ENCODE measurements at places on chromosomes 4 and X. TPM values are rescaled to one million over a fixed set of nuclear protein-coding genes. Genes with fewer than 3 reads are reported as not detected.

The USO1 gene
- total RNA-seq: 154 TPM

The PLXNA3 gene
- total RNA-seq: 16.3 TPM

The NMU gene
- not detected for total RNA-seq

The HTRA3 gene
- 0.58 TPM for total RNA-seq

The LRIT3 gene
- total RNA-seq: not detected

The ZFX gene
- 38.3 TPM for total RNA-seq

The CXorf51A gene
- total RNA-seq: not detected

The SATL1 gene
- not detected for total RNA-seq

The MXRA5 gene
- total RNA-seq: 7.0 TPM

The EFHC2 gene
- 0.28 TPM for total RNA-seq

The ARHGEF9 gene
- 11.3 TPM for total RNA-seq

The TMEM255A gene
- total RNA-seq: under 0.01 TPM

The RTL3 gene
- total RNA-seq: 0.19 TPM

The RS1 gene
- not detected for total RNA-seq

The SLC39A8 gene
- 22.0 TPM for total RNA-seq

The CT45A5 gene
- total RNA-seq: not detected

The SYP gene
- total RNA-seq: 0.28 TPM

The HTN1 gene
- not detected for total RNA-seq

The APOOL gene
- total RNA-seq: 8.1 TPM

The CCKAR gene
- under 0.01 TPM for total RNA-seq

The NOX1 gene
- not detected for total RNA-seq

The TBC1D8B gene
- total RNA-seq: 17.2 TPM

The FUNDC2 gene
- total RNA-seq: 59.8 TPM

The ELMOD2 gene
- 26.5 TPM for total RNA-seq

The ANXA3 gene
- total RNA-seq: 3.6 TPM

The SLC10A4 gene
- total RNA-seq: 0.28 TPM

The C4orf36 gene
- under 0.01 TPM for total RNA-seq

The IL21 gene
- total RNA-seq: not detected

The NLGN3 gene
- total RNA-seq: under 0.01 TPM

The GPM6B gene
- total RNA-seq: 5.4 TPM

The DCTD gene
- total RNA-seq: 90.8 TPM

The CT45A10 gene
- not detected for total RNA-seq

The AKAP14 gene
- total RNA-seq: not detected

The DCAF16 gene
- 15.8 TPM for total RNA-seq

The CRMP1 gene
- total RNA-seq: not detected

The IL3RA gene
- 0.19 TPM for total RNA-seq

The HS3ST1 gene
- 0.56 TPM for total RNA-seq

The NUDT10 gene
- total RNA-seq: 0.85 TPM

The MAML3 gene
- total RNA-seq: 1.7 TPM

All from regular cardiac myocyte (primary cell).